ENCODE measurements at places on chromosomes 2 and 18.

DNA sequence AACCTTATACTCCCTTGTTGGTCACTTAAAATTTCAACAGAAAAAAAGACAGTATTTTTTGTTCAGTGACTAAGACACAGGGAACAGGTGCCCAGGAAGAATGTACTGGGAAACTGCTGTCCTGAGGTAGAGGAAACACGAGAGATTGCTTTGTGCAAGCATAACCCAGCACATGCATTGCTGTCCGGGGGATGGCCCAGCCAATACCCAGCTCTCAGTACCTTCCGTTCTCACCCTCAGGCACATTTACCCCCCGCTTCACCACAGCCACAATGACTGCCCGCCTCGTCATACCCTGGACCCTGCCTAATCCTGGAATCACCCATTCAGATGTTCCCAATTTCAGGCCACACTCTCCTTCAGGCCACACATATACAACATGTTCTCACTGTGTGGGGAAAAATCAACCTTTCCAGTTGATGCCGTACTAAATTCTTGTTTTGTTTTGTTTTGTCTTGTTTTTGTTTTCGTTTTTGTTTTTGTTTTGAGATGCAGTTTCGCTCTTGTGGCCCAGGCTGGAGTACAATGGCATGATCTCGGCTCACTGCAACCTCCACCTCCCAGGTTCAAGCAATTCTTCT, 140.7 kb downstream of the ESCO1 start:
- DNase-seq, result no peak

GRCh38 chr18:26357960-26358359, 131.7 kb downstream of the TAF4B start:
- no peak for DNase-seq

- DNase-seq, result no peak
Observed at GRCh38 chr2:39232141-39232540, 11.6 kb downstream of the CDKL4 start.

GRCh38 chr2:62464221-62465007, 41.6 kb downstream of the TMEM17 start:
- DNase-seq, result no peak

DNA sequence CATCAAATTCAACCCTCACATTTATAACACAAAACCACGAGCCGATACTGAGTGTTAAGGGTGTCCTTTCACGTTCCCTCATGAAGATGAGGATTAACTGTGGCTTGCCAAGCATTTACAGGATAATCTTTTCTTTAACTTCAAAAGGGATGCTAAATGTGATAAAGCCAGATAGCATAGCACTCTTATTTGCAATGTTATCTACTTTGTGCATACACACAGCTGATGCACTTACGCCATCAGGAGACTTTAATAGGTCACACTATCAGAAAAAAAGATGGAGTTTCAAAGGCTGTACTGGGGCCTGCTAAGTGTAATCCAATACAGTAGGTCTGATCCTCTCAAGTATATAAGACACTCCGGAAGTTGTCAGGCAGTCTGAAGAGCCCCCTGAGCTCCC, 572.7 kb downstream of the PIK3C3 start:
- no peak for DNase-seq

- no peak for DNase-seq
Observed at GRCh38 chr2:70784320-70784719, 6.1 kb downstream of the FIGLA start.

- DNase-seq, result no peak
Observed at GRCh38 chr2:238467062-238467461, 40.3 kb downstream of the ASB1 start.

DNA sequence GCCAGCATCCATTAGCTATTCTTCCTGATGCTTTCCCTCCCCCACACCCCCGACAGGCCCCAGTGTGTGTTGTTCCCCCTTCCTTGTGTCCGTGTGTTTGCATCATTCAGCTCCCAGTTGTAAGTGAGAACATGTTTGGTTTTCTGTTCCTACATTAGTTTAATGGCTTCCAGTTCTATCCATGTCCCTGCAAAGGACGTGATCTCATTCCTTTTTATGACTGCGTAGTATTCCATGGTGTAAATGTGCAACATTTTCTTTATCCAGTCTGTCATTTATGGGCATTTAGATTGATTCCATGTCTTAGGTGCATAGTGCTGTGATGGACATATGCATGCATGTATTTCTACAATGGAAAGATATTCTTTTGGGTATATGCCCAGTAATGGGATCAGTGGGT, 104.7 kb downstream of the TMEM185B start:
- DNase-seq, result no peak

DNA sequence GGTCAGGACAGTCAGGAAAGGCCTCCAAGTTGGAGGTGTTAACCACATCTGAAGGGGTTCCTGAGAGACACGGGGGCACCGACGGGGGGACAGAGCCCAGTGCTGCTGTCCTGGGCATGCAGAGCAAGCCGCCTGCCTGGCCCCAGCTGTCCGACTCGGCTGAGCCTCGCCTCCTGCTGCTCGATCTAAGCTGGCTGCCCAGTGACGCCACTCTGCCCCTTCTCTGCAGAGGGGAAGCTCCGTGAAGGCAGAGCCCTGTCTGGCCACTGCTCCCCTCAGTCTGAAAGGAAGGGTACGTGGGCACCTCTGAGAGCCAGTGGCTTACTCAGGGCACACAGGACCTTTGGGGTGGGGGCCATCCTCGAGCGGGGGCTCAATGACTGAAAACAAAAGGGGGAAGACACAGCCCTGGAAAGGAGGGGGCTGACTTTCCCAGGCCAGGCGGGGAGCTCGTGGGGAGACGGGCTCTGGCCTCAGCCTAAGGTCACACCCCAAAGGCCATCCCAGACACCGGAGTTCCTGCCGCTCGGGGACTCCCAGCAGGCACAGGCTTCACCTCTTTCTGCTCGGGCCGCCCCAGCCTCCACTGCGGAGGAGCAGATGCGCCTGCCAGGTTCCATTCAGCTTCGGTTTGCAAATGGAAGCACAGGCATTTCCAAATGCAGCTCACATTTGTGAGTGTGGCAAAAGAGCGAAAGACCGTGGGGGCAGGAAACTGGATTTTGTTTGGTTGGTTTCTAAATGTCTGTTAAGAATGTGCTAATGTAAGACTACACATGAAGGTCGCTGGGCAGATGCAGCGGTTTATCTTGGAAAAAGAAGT, 136.9 kb downstream of the HDAC4 start:
- no peak for DNase-seq

DNA sequence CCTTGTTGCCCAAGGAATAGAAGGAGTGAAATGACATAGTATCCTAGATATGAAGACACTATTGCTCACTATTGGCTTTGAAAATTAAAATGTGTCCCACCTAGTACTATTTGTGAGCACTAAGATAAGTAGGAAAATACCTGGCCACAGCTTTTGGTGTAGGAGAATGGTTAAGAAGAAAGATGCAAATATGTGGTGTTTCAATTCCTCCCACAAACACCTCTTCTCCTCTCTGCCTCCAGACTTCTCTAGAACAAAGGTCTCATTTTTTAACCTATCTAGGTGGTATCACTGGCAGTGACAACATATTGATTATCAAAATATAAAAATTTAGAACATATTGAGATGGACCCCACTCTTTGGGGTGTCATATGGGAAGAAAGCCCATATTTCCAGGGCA, 929.9 kb upstream of the FANCL start:
- DNase-seq, result no peak

- DNase-seq, result no peak
Observed at GRCh38 chr2:11901351-11902069, 155.1 kb downstream of the LPIN1 start.

- DNase-seq, result peak; percentile 10
Observed at GRCh38 chr18:47794725-47795433, 135.6 kb downstream of the SMAD2 start.

- DNase-seq, result no peak
Observed at GRCh38 chr2:122532481-122532880, 777.0 kb downstream of the TSN start.

- DNase-seq, result no peak
Observed at GRCh38 chr2:103284750-103285149, 522.9 kb downstream of the TMEM182 start.

GRCh38 chr18:66196805-66197204, 407.1 kb downstream of the CDH19 start:
- no peak for DNase-seq

GRCh38 chr18:46222093-46222492, 117.9 kb downstream of the HAUS1 start:
- DNase-seq, result no peak

- DNase-seq, result no peak
Observed at GRCh38 chr2:169808221-169808620, 9.6 kb downstream of the SSB start.

GRCh38 chr2:14960686-14961324, 328.3 kb downstream of the LRATD1 start:
- DNase-seq, result no peak

GRCh38 chr2:112061840-112062239, 6.8 kb downstream of the TMEM87B start:
- no peak for DNase-seq

DNA sequence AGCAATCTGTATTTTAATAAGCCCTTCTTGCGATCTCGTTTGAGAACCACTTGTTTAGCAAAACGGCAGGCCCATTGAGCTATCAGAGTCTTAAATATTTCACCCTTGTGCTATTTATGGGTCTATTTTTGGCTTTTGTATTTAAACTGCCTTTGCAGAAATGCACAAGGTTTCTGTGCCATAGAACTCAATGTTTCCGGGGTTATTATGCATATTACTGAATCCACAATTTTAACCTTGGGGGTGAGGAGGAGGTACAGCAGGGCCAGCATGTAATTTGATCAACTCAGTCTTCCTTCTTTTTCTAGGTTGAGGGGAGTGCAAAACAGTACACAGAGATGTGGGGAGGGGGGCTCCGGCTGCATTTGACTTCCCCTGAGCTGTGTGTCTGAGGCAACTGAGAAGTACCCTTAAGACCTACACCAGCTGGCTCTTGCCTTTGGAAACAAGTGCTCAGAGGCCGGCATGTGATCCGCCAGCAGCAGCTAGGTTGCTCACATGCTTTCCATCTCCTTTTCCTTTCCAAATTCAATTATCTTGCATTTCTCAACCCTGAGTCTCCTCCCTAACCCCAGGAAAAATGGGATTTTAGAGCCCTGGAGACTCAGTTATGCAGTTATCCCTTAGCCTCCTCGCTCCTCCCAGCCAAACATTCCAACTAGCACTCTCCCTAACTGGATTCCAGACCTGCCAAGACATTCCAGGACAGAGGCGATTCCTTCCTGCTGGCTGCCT, 103.0 kb downstream of the HNRNPLL start:
- no peak for DNase-seq

- DNase-seq, result no peak
Observed at GRCh38 chr2:47269316-47270232, 114.5 kb upstream of the STPG4 start.

All from NCI-H1092 treated with DMSO at 0.1 percent for 48 hours (cell line).